ENCODE measurements at places on chromosomes 7 and 10. TPM values are rescaled to one million over a fixed set of nuclear protein-coding genes. Genes with fewer than 3 reads are reported as not detected.

DNA sequence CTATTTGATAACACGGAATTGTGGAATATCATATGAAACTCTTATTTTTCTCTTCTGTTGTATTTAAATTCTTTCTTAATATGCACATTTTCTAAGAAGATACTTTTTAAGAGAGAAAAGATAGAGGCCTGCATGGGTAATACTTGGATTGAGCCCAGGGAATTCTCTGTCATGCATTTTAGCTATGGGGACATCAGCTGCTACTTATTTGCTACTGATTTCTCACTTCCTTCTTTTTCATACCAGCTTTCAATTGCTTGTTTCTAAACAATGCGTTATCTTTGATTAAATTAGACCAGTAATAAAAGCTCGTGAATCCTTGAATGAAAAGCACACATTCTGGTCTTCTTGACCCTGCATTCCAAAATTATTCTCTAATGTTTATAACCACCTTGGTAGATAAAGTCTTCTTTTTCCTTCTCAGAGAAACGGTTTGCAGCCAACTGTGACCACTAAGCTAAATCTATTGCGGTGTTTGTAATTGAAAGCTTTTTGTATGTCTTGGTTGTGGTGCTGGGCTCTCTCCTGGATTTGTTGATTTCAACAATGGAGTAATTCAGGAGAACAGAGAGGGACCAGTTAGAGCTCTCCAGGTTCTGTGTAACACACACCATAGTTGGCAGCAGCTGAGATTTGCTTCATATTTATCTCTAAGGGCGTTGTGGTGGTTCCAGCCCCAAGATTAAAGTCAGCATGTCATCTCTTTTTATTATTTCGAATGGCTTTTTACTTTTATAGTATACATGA, 139.3 kb downstream of the PPP1R9A start:
- no peak for DNase-seq

- no peak for DNase-seq
Measured at GRCh38 chr10:22016046-22016705, 12.6 kb upstream of the DNAJC1 start.

GRCh38 chr10:114753126-114753525, 68.5 kb upstream of the FHIP2A start:
- no peak for DNase-seq

GRCh38 chr7:43072530-43072929, 39.9 kb upstream of the HECW1 start:
- DNase-seq, result no peak

- no peak for DNase-seq
Measured at GRCh38 chr7:52479990-52480389, 555.4 kb upstream of the POM121L12 start.

- DNase-seq, result no peak
Measured at GRCh38 chr10:824946-825345, 106.6 kb downstream of the LARP4B start.

- no peak for DNase-seq
Measured at GRCh38 chr10:90136731-90137316, 435.4 kb downstream of the KIF20B start.

- no peak for DNase-seq
Measured at GRCh38 chr10:92150823-92151222, 140.1 kb downstream of the CPEB3 start.

GRCh38 chr10:80909254-80909653, 371.6 kb downstream of the SH2D4B start:
- DNase-seq, result no peak

- no peak for DNase-seq
Measured at GRCh38 chr7:25600262-25600920, 372.1 kb upstream of the NPVF start.

- no peak for DNase-seq
Measured at GRCh38 chr7:118153551-118154177, 30.3 kb upstream of the LSM8 start.

- DNase-seq, result no peak
Measured at GRCh38 chr7:105017657-105018365, 3.8 kb downstream of the KMT2E start.

The GNG11 gene
- total RNA-seq, result 2.5 TPM

The HOXA2 gene
- 3.2 TPM for total RNA-seq

The KLLN gene
- total RNA-seq, result 1.4 TPM

The HOXA10 gene
- total RNA-seq, result 30.0 TPM

The GPRIN2 gene
- total RNA-seq, result 56.7 TPM

The CELF2 gene
- 28.4 TPM for total RNA-seq

The GARIN1A gene
- 0.81 TPM for total RNA-seq

All from left colon (tissue), 2 donors.